SW480 (cell line): ENCODE measurements at places on chromosomes 2 and 18.

DNA sequence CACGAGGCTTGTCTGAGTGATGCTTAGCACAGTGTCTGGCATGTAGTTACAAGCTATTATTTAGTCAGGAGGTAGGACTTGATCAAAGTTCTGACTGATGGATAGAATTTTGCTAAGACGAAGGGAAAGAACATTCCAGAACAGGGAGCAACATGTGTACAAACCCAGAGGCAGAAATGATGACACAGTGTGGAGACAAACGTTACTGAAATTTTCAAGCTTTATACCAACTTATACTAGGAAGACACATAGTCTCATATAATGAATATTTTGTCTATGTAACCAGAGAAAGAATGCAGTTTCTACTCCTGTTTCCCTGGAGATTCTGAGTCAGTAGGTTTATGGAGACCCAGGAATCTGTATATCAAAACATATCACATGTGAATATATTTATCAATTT, 123.4 kb downstream of the FAM124B start:
- no peak for DNase-seq

DNA sequence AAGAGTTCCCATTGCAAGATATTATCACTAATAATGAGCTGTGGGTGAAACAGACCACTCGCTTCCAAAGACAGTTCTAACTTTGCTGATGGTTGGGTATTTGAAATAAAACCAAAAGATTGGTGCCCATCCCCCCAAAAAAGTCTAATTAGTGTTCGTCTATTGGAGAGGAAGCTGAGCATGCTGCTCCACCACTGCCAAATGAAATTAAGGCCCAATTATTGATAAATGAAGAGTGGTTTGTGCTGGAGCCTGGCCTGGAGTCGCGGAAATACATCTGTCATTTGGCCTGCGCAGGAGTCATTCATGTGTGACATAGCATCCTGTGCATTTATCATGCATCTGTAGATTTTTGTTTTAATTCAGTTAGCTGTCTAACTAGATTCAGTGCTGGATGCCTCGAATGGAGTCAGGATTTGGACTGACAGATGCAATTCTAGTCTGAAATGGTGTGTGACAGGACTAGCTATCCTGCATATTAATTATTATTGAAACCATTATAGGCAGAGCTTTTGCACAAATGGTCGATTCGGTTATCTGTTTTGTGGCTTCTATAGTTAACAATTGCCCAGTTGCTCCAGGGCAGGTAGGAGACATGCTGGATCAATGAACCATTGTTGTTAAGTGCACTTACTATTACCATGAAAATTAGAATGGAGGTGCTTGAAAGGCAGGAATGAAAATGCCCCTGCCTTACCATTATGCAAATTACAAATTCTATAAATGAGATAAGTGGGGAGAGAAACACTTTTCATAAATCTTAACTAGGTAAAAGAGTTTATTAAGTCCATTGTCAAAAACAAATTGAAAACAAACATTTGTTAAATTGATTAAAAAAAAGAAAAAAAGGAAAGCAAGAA, 450.4 kb upstream of the TCF4 start:
- no peak for DNase-seq

- DNase-seq = no peak
Measured at GRCh38 chr2:150402953-150403352, 84.5 kb downstream of the RND3 start.

DNA sequence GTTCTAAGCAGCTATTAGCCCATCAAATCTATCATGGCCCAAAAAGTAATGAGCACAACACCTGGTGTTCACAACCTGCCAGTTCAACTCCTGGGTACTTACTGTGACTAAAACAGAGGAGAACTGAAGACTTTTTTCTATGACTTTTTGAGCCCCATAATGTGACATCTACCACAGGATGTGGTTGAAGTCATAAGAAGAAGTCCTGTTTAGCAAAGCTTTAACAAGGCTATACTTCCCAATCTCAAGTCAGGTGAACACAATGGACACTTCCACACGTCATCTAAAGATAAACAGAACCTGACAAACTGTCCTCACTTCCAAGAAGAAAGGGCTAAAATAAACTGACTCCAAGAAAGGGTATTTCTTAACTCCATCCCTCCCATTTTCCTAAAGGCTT, 138.8 kb downstream of the ATAD2B start:
- DNase-seq = no peak

DNA sequence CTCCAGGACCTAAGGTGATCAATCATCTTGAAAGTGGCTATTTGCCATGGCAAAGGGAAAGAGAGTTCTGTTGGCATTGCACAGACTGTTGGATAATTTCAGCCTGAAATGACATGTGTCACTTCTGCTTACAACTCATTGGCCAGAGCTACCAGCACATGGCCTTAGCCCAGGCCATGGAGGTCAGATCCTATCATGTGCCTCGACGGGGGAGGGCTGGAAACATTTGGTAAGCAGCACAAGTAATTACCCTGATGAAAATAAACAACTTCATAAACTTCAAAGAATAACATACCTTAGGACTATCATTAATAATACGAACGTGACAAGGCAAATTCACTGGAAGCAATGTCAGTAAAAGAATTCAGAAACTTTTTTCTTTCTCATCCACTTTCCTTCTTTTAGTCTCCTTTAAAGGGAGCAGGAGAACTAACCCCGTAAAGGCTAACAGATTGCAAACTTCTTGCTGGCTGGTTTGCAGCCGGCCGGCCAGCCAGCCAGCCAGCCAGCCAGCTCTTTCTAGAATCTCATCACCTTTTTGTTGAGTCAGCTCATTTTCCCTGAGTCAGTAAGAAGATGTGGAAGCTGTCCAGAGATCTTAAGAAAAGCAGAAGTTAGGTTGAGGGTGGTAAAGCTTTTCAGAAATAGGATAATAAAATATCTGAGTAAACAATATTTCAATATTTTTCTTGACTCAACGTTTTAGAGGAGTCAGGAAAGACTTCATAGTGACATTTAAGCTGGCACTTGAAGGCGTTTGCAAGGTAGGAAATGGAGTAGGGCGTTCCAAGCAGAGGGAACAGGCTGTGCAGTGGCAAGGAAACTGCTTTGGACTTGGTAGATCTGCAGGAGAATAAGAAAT, 31.9 kb downstream of the CNRIP1 start:
- DNase-seq = no peak

DNA sequence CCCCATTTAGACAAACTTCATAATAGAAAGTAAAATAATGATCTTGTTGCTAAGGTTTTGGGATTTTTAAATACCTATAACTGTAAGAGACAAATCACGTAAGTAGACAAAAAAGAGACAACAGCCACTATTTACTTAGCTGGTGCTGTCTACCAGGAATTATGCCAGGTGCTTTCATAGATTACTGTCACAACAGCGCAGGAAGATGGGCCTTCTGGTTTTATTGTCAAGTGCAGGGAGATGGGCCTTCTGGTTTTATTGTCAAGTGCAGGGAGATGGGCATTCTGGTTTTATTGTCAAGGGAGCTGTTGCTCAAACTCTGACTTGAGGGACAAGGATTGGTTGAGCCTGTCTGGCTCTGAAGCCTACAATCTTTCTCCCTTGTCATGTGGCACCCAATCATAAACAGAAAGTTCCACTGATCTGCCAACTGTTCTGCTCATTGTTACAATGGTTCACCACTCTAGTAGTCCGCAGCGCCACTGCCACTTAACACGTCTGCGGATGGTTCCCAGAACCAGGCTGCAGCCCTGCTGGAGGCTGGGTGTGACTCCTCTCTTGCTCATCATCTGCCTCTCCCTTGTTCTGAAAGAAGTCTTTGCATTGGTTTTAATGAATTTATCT, 95.0 kb downstream of the RNF144A start:
- no peak for DNase-seq

- peak; percentile 59 for DNase-seq
Measured at GRCh38 chr2:33372940-33373553, 103.4 kb upstream of the RASGRP3 start.

DNA sequence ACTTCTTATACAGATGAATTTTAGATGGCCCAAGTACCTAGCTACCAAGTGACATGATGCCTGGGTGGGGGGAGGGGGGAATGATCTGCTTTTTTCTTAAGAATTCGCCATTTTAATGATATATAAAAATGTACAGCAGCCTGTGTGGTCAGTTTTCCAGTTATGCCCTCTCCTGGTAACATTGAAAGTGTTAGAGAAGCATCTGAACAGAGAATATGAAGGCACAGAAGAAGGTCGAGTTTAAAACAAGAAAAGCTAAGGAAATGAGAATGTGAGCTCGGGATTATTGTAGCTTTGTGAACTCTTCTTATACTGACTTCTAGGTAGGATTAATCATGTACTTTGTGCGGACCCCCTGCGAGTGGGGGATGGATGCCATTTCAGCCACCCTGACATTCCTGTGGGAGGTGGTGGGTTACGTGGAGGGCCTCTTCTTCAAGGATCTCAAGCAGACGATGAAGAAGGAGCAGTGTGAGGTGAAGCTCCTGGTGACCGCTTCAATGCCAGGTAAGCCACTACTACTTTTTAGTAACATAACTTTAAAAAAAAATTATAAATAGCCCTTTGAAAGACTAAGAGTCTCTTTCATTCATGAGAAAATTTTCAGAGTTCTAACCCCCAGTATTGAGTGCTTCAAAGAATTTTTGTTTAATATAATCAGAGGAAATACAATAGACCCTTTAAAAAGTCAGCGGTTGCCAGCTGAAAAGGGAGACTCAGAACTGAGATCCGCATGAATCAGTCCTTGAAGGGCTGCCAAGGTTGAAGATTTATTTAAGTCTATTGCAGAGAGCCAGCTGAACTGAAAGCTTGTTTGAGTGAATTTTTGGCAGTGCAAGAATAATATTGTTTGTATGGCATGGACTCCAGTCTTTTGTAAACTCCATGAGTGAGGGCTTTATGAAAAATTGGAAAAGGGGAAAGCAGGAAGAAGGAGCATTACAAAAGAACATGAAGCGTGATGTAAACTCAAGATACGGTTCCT, 68.6 kb upstream of the RPE start:
- DNase-seq = no peak

DNA sequence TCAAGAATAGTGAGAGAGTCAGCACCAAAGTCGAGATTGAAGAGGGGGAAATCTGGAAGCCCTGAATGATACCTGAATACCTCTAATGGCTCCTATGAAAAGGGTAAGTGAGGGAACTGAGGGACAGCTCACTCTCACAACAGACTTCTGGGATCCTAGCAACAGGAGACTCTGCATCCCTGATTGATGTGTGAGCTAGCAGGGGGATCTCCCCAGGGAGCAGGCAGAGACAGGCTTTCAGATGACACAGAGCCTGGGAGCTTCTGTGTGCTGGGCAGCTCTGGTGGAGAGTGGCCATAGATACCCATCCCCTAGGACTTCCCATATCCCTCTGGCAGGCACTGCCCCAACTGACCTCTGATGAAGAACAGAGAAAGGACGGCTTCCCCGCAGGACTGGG, 206.2 kb downstream of the EXOC6B start:
- DNase-seq = no peak

- DNase-seq = no peak
Measured at GRCh38 chr2:224401641-224402342, at the start of gene FAM124B. Gene FAM124B (minus strand): TSS chr2:224402107. CDS start chr2:224401768, 339 bp downstream.

- no peak for DNase-seq
Measured at GRCh38 chr2:236551471-236552211, 18.0 kb upstream of the ACKR3 start.

DNA sequence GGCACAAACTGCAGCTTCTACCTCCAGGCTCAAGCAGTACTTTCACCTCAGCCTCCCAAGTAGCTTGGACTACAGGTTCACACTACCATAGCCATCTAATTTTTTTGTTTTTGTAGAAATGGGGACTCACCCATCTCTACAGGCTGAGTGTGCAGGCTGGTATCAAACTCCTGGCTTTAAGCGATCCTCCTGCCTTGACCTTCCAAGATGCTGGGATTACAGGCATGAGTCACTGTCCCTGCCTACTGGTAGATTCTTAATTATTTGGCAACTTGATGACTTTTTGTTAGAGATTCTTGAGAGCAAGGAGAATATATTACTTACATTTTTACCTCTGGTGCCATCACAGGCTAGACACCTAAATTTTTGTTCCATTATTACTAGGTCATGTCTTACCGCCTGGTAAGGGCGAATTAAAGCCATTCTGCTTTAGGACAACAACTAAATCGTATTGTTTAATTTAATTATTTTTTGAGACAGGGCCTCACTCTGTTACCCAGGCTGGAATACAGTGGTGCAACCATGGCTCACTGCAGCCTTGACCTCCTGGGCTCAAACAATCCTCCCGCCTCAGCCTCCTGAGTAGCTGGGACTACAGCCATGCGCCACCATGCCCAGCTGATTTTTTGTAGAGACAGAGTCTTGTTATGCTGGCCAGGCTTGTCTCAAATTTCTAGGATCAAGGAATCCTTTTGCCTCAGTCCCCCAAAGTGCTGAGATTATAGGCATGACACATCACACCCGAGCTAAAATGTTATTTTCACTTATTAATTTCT, 15.7 kb downstream of the DYNC1I2 start:
- DNase-seq = no peak

DNA sequence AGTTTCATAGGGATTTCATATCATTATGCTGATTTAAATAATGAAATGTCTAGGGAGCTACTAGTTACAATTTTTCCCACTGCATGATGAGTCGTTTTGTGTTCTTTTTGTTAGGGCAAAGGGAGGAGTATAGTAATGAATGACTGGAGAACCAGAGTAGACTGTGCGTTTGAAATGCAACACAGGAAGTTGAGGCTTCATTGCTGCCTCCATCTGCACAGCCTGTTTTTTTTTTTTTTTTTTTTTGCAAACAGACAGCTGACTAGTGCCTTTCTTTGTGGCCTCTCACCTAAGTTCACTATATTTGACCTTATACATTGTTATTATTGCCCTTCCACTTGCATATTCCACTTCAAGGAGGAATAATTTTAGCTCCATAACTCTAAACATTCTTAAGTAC, 286.7 kb upstream of the LRRTM1 start:
- DNase-seq = no peak

DNA sequence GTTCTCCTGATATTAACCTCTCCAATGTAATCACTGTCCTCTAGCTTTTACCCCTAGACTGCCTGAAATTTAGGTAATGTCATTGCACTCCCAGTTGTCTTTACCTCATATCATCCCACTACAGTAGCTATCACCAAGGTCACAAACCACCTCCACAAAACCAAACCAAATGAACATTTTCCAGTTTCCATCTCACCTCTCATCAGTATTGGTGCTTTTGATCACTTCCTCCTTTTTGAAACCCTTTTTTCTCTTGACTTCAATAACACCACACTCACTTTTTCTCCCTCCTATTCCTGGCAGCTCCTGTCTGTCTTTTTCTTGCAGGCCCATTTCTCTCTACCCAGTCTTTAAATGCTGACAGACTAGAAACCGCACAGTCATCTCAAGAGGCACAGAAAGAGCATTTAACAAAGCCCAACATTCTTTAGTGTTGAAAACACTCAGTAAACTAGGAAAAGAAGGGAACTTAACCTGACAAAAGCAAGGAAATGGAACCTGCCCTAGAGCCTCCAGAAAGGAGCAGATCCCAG, 95.9 kb upstream of the SIX2 start:
- DNase-seq = no peak

DNA sequence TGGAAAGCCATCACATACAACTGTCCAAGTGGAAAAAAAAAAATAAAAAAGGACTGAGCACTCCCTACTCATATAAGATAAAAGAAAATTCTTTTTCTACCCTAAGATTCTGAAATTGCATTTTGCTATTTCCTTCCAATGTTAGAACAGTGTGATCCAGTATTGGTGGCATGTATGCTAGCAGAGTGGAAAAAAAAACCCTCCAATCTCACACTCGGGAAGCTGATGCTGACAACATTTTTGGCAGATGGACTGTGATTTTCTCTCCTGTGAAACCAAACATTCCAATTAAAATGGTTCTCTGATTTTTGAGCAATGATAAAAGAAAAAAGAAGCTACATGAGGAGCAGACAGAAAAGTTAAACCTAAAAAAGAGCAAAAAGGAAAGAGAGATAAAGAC, 419.8 kb downstream of the DPP10 start:
- DNase-seq = no peak

GRCh38 chr2:48707466-48707865, 48.1 kb downstream of the LHCGR start:
- peak; percentile 28 for DNase-seq

- DNase-seq = no peak
Measured at GRCh38 chr2:219473511-219473910, 25.2 kb upstream of the GMPPA start.
